ENCODE measurements at places on chromosomes 13 and 19.

DNA sequence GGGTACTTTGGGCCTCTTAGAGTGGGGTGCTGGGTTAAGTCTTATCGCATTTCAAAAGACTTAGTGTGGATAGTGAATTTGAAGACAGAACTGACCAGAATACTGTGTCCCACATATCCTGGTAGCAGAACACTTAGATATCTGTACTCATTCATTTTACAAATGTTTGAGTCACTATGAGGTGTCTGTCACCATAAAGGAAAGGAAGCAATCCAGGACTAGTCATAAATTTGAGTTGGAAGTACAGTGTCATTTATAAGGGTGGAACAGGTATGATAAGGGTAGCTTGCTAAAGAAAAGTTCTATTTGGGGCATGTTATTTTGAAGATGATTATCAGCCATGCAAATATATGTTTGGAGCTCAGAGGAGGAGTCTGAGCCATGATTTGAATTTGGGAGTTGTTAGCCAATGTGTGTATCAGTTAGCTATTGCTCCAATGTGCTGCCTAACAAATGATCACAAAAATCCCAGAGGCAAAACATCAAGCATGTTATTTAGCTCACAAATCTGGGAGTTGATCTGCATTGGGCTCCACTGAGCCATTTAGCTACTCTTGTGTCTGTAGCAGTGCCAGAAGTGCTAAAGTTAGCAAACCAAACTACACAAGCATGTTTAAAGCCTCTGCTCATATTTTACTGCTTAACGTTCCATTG, 20.3 kb downstream of the ZNF699 start:
- DNase-seq, result no peak

- DNase-seq, result no peak
These were observed 1490.0 kb upstream of the MIR17HG start for GRCh38 chr13:89857502-89857901.

- peak; percentile 4 for DNase-seq
These were observed 638.9 kb downstream of the LIG4 start for GRCh38 chr13:107576430-107576829.

- no peak for DNase-seq
These were observed 9.0 kb downstream of the DNASE2 start for GRCh38 chr19:12872255-12872654.

GRCh38 chr13:46121597-46122163, 16.8 kb upstream of the CPB2 start:
- DNase-seq, result no peak

DNA sequence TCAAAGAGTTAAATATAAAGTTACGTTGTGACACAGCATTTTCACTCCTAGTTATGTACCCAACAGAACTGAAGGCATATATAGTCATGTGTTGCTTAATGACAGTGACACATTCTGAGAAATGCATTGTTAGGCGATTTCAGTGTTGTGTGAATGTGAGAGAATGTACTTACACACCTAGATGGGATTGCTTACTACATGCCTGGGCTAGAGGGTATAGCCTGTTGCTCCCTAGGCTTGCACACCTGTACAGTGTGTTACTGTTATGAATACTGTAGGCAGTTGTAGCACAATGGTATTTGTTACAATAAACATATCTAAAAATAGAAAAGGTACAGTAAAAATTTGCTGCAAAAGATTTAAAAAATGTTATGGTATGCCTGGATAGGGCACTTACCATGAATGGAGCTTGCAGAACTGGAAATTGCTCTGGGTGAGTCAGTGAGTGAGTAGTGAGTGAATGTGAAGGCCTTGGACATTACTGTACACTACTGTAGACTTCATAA, 89.2 kb downstream of the DHRS12 start:
- peak; percentile 86 for DNase-seq

DNA sequence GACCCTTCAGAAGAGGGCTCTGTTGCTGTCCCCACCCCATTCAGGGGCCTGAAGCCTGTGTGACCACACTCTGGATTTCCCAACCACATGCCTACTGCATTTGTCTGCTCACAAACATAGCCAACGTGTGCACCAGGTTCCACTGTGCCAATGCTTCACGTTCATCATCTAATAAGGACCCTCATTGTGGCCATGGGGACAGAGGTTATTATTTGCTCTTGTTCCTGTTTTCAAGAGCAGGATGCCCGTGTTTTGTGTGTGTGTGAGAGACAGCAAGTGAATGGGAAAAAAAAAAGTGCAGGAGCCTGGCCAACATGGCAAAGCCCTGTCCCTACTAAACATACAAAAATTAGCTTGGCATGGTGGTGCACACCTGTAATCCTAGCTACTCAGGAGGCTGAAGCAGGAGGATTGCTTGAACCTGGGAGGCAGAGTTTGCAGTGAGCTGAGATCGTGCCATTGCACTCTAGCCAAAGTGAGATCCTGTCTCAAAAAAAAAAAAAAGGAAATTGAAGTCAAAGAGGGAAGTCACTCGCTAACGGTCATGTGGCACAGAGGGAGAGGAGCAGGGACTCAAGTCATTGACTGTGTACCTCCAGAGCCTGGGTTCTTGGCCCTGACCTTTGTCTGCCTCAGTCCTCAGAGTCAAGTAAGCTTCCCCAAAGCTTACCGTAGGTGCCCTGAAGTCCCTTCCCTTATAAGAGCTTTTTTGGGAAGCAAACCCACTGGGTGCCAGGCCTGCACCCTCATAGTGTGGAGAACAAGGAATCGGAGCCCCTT, 6.9 kb downstream of the B3GNT8 start:
- DNase-seq, result no peak
